ENCODE measurements at places on chromosomes 3 and 15.

DNA sequence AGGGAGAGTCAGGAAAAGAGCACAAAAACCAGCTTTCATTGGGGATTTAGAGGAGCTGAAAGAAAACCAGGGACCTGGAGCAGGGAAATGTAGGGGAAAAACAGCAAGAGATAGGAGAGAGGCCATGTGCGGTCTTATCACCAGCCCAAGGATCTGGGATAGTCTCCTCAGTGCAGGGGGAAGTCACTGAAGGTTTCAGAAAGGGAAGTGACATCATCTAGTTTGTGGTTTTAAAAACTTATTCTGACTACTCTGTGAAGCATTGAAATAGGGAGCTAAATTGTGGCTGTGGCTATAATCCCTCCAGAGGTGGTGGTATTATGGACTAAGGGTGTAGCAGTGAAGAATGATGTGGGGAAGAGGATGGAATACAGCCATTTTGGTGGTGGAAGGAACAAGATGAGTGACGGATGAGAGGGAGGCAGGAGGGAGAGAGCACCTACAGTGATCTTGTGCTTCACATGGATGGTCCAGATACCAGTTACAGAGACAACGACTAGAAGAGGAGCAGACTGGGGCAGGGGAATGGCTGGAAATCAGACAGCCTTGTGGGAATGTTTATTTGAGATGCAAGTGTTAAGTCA lies 72.7 kb downstream of the HMG20A start:
- no peak overlapping the region for H3K27ac ChIP-seq
- peaks cover 51% of the 10 kb centered on the region for H3K4me1 ChIP-seq
- peak; percentile 62 for DNase-seq
- H3K4me3 ChIP-seq = no peak overlapping the region
- no peaks in the 10 kb centered on the region for H3K36me3 ChIP-seq
- H3K27me3 ChIP-seq = no peaks in the 10 kb centered on the region

GRCh38 chr3:131883711-131884407 lies 151.0 kb downstream of the CPNE4 start:
- no peak for DNase-seq
- H3K36me3 ChIP-seq = no peaks in the 10 kb centered on the region

GRCh38 chr15:27714675-27715074 lies 384.4 kb downstream of the OCA2 start:
- no peak overlapping the region for H3K27ac ChIP-seq
- H3K4me1 ChIP-seq = no peaks in the 10 kb centered on the region
- no peaks in the 10 kb centered on the region for H3K27me3 ChIP-seq
- no peak for DNase-seq
- H3K36me3 ChIP-seq = no peaks in the 10 kb centered on the region

DNA sequence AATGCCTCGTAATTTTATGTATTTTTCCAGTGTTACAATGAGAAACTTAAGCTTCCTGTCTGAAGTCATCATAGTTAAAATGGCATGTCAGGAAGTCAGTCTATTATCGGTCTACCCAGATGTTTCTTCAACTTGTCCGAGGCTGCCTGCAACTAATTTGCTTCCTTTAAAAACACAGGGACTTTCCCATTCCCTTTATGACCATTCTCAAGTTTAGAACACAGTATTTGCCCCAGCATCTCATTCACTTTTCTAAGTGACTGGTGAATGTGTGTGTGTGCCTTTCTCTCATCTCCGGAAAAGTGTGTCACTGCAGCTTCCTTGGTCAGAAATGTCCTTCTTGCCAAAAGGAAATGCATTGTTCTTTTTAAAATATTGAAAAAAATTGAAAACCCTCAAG lies 466.6 kb downstream of the RAP2B start:
- DNase-seq = no peak
- no peak overlapping the region for H3K4me3 ChIP-seq
- H3K36me3 ChIP-seq = no peaks in the 10 kb centered on the region
- peaks cover 6% of the 10 kb centered on the region for H3K4me1 ChIP-seq

All from cardiac muscle cell (in vitro differentiated cells and primary cell).